ENCODE measurements at places on chromosomes 6 and 20. TPM values are rescaled to one million over a fixed set of nuclear protein-coding genes. Genes with fewer than 3 reads are reported as not detected.

The RBBP8NL gene
- total RNA-seq = not detected

The MYB gene
- total RNA-seq = 4.2 TPM

The ID1 gene
- total RNA-seq = 379 TPM

The CGA gene
- not detected for total RNA-seq

The IL17A gene
- not detected for total RNA-seq

Data from stomach (tissue), 19 donors.